Activated T-helper 1 cell treated with anti-CD3 and anti-CD28 coated beads, Interleukin-2, amount 50 U/mL, for 16 hours (primary cell): ENCODE measurements at places on chromosomes 4 and X.

DNA sequence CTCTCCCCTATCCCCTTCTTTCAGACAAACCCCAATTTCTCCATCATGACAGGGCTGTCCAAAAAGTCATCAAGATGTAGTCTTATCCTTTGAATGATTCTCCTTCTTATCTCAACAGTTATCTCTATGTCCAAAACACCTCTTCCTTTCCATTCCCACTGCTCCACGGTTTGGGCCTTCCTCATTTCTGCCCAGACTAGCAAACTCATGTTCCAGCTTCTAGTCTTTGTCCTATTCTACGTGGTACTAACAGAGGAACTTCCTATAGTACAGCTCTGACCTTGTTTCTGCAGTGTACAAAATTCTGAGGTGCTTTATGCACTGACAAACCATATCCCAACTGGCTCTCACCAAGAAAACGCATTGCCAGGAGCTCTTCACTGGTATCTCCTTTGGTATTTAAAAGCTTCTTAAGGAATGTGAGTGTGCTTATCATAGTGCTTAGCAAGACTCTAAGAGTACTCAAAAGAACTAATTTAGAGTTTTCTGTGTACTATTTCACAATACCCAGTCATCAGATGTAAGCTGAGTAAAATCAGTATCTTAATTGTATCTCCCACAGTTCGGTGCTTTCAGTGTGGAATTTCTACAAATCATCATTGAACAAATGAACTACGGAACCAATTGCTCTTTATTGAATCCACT, 65.5 kb downstream of the MAML3 start:
- no peak for DNase-seq

GRCh38 chrX:47489507-47490275, 6.7 kb upstream of the ZNF41 start:
- DNase-seq: no peak

- peak; percentile 30 for DNase-seq
Observed at GRCh38 chr4:70838666-70839588, 763 bp downstream of the GRSF1 start.

- DNase-seq: no peak
Observed at GRCh38 chr4:173682609-173683008, 152.6 kb upstream of the HAND2 start.

- DNase-seq: no peak
Observed at GRCh38 chr4:149784018-149784417, 31.6 kb downstream of the IQCM start.

GRCh38 chrX:40933706-40934425, 151.4 kb upstream of the USP9X start:
- DNase-seq: no peak

- no peak for DNase-seq
Observed at GRCh38 chr4:168138143-168138542, 45.8 kb downstream of the ANXA10 start.

GRCh38 chr4:184380707-184381106, 93.6 kb downstream of the IRF2 start:
- no peak for DNase-seq

- no peak for DNase-seq
Observed at GRCh38 chrX:149097786-149098185, 407.3 kb downstream of the IDS start.

DNA sequence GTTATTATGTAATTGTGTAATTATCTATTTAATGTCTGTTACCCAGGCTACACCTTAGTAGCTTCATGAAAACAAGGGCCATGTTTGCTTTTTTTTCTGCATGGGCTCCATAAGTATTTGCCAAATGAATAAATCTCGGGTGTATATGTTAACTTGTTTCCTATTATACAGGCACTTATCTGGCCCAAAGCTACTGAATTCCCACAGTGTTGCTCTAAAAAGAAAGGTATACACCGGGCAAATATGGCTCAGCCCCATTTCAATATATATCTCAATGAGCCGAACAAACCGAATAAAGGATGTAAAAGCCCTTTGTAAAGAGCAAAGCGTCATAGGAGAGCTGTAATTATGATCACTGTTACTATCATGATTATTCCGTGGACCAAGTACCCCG, 767 bp downstream of the PAQR3 start:
- no peak for DNase-seq

GRCh38 chr4:17163156-17163771, 264.8 kb upstream of the LDB2 start:
- no peak for DNase-seq

GRCh38 chr4:137711502-137711901, 179.2 kb upstream of the PCDH18 start:
- DNase-seq: no peak

GRCh38 chrX:132181364-132181763, 37.9 kb downstream of the RAP2C start:
- no peak for DNase-seq

- DNase-seq: no peak
Observed at GRCh38 chrX:139211568-139212182, 318.9 kb upstream of the F9 start.

GRCh38 chr4:185435466-185435865, 9.7 kb upstream of the UFSP2 start:
- no peak for DNase-seq

GRCh38 chr4:67555447-67555846, 3.1 kb upstream of the STAP1 start:
- no peak for DNase-seq

GRCh38 chr4:156971165-156971675, 379 bp downstream of the PDGFC start:
- no peak for DNase-seq

- no peak for DNase-seq
Observed at GRCh38 chr4:36224972-36225903, 19.1 kb downstream of the ARAP2 start.
